ENCODE measurements at places on chromosomes 7 and 10. TPM values are rescaled to one million over a fixed set of nuclear protein-coding genes. Genes with fewer than 3 reads are reported as not detected.

DNA sequence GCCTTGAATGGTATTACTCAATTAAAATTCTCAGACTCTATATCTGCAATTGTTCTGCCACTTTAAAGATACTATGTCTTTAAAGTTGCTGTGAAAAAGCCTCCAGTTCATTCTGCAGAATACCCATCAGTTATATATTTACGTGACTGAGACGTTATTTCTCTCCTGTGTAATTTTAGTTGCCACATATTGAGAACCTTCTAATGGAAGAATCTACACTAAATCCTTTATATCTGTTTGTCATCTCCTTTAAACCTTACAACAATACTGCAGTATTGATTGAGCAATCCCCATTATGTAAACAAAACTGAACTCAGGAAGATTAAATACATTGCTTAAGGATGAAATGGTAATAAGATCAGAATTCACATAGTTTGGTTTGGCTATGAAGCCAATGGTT lies 30.0 kb downstream of the GPR141 start:
- DNase-seq = no peak

The CLIP2 gene
- 0.02 TPM for polyA plus RNA-seq

DNA sequence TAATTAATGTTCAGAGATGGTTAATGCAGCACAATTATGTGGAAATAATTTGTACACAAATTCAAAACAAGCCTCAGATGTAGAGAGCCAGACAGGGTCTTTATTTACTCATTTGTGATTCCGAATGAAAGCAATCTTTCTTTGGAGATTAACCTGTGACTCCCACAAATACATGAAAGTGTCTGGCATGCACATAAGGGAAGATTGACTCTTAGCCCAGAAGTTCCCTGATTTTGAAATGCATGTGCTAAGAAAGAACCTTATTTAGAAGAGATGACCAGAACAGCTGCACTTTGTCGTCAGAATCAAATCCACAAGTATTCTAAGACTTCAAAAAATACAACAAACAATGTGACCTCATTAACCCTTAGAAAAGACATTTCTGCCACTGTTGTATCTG lies 45.1 kb downstream of the RNLS start:
- no peak for DNase-seq

The HDAC9 gene
- polyA plus RNA-seq = 0.10 TPM

- DNase-seq = no peak
These were observed 228.0 kb downstream of the EXOC4 start for GRCh38 chr7:133480868-133481267.

DNA sequence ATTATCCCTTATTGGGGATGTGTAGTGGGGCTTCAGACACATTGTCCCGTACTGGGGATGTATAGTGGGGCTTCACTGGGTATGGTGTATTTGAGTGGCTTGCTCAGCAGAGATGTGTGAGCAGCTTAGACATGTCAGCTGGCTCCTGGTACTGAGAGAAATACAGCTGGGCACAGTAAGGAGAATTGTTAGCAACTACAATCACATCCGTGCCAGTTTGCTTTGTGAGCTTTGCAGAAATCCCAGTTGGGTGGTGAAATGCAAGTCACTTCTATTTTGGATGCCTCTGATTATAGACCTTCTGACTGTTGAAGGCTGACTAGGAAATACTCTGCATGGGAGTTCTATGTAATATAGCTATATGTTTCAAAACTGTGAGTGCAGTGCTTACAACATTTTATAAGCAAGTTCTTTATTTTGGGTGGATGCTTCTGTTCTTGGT lies 10.8 kb downstream of the CCNY start:
- DNase-seq = no peak

- DNase-seq = no peak
These were observed 2.9 kb upstream of the ZNF467 start for GRCh38 chr7:149776289-149776688.

DNA sequence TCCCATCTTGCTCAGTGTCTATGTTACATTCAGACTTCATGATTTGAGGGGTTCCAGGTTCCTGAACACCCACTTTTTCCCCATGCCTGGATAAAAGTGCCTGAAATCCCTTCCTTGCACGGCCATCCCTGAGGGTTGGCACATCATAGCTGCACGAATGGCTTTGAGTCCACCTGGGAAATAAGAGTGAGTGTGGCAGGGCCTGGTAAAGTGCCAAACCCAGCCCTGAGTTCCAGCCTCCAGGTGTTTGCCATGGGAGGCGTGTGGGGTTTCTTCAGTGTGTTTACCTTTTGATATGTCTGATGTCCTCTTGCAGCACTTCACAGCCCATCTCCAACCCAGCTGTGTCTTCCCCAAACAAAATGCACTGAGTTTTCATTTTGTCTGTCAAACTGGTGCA lies 145.7 kb downstream of the PAXIP1 start:
- no peak for DNase-seq

The CFAP69 gene
- polyA plus RNA-seq = not detected

The BAMBI gene
- not detected for polyA plus RNA-seq

The UBTD1 gene
- polyA plus RNA-seq = 2.9 TPM

The FAM171A1 gene
- 13.7 TPM for polyA plus RNA-seq

DNA sequence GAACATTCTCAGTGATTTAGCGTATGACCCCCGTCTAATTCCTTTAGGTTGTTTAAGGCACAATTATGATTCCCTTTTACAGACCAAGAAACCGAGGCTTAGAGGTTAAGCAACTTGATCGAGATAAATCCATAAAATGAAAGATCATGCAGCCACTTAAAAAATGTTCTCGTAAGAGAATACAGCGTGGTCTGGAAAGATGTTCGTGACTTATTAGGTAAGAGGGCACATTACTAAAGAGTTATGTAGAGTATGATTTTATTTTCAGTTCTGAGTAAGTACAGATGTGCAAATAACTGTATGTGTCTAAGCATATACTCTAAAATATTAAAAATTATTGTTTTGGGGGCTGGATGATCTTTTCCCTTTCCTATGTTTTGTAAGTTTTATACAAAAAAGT lies 575.1 kb downstream of the PARD3 start:
- DNase-seq = no peak

DNA sequence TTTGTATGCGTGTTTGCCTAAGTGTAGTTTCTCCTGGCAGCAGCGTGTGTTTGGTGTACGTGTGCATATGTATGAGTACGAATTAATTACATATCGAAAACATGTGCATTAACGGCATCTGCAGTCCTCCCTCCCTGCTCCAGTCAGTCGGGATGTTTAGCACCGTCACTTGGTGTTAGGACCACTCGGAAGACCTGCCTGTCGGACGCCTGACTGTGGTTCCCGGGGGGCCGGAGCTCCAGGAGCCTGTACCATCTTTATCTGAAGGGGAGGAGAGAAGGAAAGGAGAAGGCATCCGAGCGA lies 1.1 kb upstream of the CNTNAP2 start:
- no peak for DNase-seq

DNA sequence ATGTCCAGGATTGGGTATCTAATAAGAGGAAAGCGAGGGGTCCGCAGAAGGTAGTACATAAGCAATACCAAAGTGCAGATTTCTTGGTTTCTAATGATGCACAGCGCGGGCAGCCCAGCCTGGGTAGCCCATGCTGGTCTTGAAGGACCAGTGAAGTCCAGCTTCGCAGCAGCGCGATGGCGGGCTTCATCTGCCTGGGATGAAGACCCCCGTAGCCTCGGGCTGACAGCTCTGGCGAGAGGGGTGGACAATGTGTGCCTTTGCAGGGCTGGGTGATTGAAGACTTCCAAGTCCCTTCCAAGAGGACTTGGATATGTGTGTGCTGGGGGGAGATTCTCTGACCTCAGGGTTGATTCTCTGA lies 2.2 kb downstream of the SORCS3 start:
- DNase-seq = no peak

The PROSER2 gene
- 2.5 TPM for polyA plus RNA-seq

The CAMK2B gene
- not detected for polyA plus RNA-seq

The RSPH10B gene
- polyA plus RNA-seq = not detected

- DNase-seq = no peak
These were observed 1.4 kb downstream of the MTURN start for GRCh38 chr7:30136117-30136731.

DNA sequence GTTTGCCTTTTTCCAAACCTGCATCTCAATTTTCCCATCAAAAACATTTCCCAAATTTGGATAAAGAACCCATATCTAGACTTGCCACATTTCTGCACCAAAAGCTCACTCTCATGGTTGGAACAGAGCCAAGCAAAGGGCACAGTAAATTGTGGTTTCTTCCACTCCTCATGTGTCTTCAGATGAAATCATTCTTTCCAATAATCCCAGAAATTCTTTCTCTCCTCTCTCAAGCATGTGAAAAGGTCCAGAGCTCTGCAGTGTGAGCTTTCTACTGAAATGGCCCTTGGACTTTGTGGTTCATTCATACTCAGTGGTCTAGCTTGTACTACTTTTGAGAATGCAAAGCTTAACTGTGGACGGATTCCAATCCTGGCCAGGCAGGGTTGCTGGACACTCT lies 19.8 kb downstream of the PRSS2 start:
- no peak for DNase-seq

DNA sequence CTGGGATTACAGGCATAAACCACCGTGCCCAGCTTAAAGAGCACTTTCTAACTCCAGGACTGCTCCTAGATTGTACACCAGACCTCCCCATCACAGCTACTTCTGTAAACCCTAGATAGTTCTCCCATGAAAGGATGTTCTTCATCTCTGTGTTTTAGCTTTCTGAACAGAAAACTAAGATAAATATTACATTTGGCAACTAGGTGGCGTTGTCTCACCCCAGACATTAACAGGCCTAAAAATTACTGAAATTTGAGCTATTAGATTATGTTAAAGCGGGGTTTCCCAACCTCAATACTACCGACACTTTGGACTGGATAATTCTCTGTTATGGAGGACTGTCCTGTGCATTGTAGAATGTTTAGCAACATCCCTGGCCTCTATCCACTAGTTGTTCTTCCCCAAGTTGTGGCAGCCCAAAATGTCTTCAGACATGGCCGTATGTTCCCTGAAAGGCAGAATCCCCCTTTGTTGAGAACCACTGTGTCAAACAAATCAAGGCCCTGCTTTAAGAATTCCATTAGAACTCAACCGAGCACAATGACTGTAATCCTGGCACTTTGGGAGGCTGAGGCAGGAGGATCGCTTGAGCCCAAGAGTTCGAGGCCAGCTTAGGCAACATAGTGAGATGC lies 19.1 kb downstream of the ATOH7 start:
- DNase-seq = peak; percentile 24

The AOC1 gene
- polyA plus RNA-seq = not detected

The ANKRD61 gene
- 0.50 TPM for polyA plus RNA-seq

DNA sequence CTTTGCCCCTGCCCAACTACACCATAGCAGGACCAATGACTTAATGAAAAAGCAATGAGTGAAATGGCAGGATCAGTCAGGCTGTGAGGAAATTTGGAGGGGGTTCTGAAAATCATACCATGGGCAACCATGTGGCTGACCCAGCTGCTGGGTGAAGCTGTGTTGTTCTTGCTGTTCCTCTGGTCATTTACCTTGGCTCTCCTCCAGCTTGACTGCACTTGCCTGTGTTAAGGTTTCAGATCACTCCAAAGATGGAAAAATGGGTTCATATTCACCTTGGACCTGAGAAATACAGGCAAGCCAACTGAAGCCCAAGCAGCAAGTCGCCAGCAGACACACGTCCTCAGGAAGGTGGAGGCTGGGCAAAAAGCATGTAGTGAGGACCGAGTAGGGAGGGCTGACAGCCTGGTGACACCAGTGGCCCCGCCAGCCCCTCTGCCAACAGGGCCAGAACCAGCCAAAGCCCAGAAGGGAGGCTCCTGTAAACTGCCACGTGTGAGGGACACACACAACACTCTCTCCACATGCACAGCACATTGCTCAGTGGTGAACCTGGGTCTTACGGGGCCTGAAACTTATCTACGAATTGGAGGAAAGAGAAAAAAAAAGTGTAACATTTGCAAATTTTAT lies 40.1 kb downstream of the PARP12 start:
- DNase-seq = no peak

GRCh38 chr7:30184791-30185487 lies 50.2 kb downstream of the MTURN start:
- DNase-seq = no peak

The PNLIPRP1 gene
- polyA plus RNA-seq = not detected
